ENCODE measurements at places on chromosomes 2 and 18.

- peak; percentile 71 for DNase-seq
Measured at GRCh38 chr18:51236225-51236624, 38.7 kb upstream of the MEX3C start.

GRCh38 chr2:58601017-58601416, 359.9 kb upstream of the FANCL start:
- no peak for DNase-seq

- DNase-seq, result no peak
Measured at GRCh38 chr2:68031043-68031442, 31.8 kb downstream of the C1D start.

GRCh38 chr18:79775441-79776221, 22.1 kb upstream of the KCNG2 start:
- no peak for DNase-seq

GRCh38 chr2:96860065-96861029, 2.5 kb upstream of the ANKRD39 start:
- no peak for DNase-seq

All from kidney tubule cell (primary cell).